ENCODE measurements at places on chromosomes 7 and 10. TPM values are rescaled to one million over a fixed set of nuclear protein-coding genes. Genes with fewer than 3 reads are reported as not detected.

The ITIH5 gene
- 28.6 TPM for total RNA-seq

DNA sequence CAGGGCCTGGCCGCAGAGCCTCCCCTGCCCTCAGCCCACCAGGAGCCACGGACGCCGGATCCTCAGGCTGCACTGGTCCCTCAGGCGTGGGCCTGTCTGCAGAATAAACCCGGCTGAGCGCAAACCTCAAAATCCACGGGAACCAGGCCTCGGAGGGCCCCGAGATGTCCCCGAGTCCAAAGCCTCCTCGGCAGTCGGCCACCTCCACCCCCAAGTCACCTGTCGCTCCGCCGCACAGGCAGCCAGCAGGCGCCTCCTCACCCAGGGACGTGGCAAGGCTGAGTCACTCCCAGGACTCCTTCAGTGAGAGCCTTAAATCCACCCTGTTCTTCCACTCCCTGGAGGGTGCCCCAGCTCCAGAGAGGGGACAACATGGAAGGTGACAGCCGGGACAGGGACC is 33.2 kb downstream of the STK32C start:
- no peak overlapping the region for H3K4me3 ChIP-seq
- no peaks in the 10 kb centered on the region for H3K36me3 ChIP-seq
- H3K4me1 ChIP-seq, result peaks cover 9% of the 10 kb centered on the region
- no peak overlapping the region for H3K27ac ChIP-seq
- H3K27me3 ChIP-seq, result peaks cover 4% of the 10 kb centered on the region
- no peak for DNase-seq

DNA sequence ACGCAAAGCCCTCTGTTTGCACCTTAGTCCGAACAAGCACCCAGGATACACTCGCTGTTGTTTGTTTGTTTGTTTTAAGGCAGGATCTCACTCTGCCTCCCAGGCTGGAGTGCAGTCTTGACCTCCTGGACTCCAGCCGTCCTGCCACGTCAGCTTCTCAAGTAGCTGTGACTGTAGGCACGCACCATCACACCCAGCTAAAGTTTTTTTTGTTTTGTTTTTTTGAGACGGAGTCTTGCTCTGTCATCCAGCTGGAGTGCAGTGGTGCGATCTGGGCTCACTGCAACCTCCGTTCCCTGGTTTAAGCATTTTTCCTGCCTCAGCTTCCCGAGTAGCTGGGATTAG is 76.8 kb downstream of the CTBP2 start:
- peaks cover 22% of the 10 kb centered on the region for H3K36me3 ChIP-seq
- no peaks in the 10 kb centered on the region for H3K27me3 ChIP-seq
- no peak overlapping the region for H3K4me3 ChIP-seq
- DNase-seq, result no peak

- peaks cover 4% of the 10 kb centered on the region for H3K36me3 ChIP-seq
- H3K27me3 ChIP-seq, result no peaks in the 10 kb centered on the region
- no peaks in the 10 kb centered on the region for H3K4me1 ChIP-seq
- H3K4me3 ChIP-seq, result no peak overlapping the region
These were observed 382.4 kb downstream of the PLXNA4 start for GRCh38 chr7:132193898-132194297.

The KAZALD1 gene
- 8.4 TPM for total RNA-seq

- H3K27ac ChIP-seq, result no peak overlapping the region
- H3K4me1 ChIP-seq, result peaks cover 8% of the 10 kb centered on the region
- DNase-seq, result no peak
- H3K27me3 ChIP-seq, result peaks cover 100% of the 10 kb centered on the region
These were observed 5.1 kb downstream of the ELFN1 start for GRCh38 chr7:1675036-1675671.

- H3K27ac ChIP-seq, result no peak overlapping the region
- no peaks in the 10 kb centered on the region for H3K36me3 ChIP-seq
- DNase-seq, result no peak
- no peaks in the 10 kb centered on the region for H3K27me3 ChIP-seq
- H3K4me3 ChIP-seq, result no peak overlapping the region
These were observed 546.0 kb upstream of the FZD8 start for GRCh38 chr10:36188080-36188453.

The GIMAP7 gene
- 13.0 TPM for total RNA-seq

DNA sequence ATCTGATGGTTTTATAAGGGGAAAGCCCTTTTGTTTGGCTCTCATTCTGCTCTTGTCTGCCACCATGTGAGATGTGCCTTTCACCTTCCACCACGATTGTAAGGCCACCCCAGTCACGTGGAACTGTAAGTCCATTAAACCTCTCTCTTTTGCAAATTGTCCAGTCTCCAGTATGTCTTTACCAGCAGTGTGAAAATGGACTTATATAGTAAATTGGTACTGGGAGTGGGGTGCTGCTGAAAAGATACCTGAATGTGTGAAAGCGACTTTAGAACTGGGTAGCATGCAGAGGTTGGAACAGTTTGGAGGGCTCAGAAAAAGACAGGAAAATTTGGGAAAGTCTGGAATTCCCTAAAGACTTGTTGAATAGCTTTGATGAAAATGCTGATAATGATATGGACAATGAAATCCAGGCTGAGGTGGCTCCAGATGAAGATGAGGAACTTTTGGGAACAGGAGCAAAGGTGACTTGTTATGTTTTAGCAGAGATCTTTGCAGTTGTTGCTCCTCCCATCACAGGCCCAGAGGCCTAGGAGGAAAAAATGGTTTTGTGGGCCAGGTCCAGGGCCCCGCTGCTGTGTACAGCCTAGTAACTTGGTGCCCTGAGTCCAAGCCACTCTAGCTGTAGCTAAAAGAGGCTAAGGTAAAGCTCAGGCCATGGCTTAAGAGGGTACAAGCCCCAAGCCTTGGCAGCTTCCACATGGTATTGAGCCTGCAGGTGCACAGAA is 275.7 kb upstream of the NPSR1 start:
- no peaks in the 10 kb centered on the region for H3K27me3 ChIP-seq
- H3K27ac ChIP-seq, result no peak overlapping the region
- H3K4me1 ChIP-seq, result no peaks in the 10 kb centered on the region
- no peak overlapping the region for H3K4me3 ChIP-seq
- no peak for DNase-seq

DNA sequence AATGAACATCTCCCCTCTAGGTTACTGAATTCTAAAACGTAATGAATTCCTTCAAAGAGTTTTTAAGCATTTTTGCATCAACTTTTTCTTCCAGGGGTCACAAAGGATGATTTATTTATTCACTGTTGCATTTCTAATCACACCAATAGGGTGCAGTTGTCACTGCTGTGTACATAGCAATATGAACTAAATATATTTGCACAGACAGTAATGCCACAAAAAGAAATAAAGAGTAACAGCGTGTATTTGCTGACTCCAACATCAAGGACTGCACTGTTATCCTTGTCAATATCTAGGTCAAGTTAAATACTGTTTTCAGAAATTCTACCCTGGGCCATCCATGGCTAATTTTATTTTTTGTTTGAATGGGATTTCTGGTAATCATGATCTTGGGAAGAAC is 138.0 kb downstream of the FRMD4A start:
- no peak overlapping the region for H3K4me3 ChIP-seq
- no peak for DNase-seq
- H3K27me3 ChIP-seq, result peaks cover 5% of the 10 kb centered on the region
- H3K36me3 ChIP-seq, result no peaks in the 10 kb centered on the region
- H3K27ac ChIP-seq, result no peak overlapping the region

- DNase-seq, result no peak
- no peaks in the 10 kb centered on the region for H3K27me3 ChIP-seq
- H3K4me1 ChIP-seq, result no peaks in the 10 kb centered on the region
- H3K36me3 ChIP-seq, result no peaks in the 10 kb centered on the region
- H3K27ac ChIP-seq, result no peak overlapping the region
These were observed 285.5 kb downstream of the TCF7L2 start for GRCh38 chr10:113235508-113235907.

- no peak overlapping the region for H3K4me3 ChIP-seq
- no peaks in the 10 kb centered on the region for H3K27me3 ChIP-seq
- DNase-seq, result no peak
These were observed 82.0 kb downstream of the DOCK4 start for GRCh38 chr7:112124061-112124766.

The GIMAP8 gene
- total RNA-seq, result 5.1 TPM

GRCh38 chr10:35486297-35486990 is 118.7 kb upstream of the GJD4 start:
- no peaks in the 10 kb centered on the region for H3K27me3 ChIP-seq
- no peak for DNase-seq
- peaks cover 5% of the 10 kb centered on the region for H3K4me1 ChIP-seq
- no peak overlapping the region for H3K27ac ChIP-seq
- no peaks in the 10 kb centered on the region for H3K36me3 ChIP-seq
- no peak overlapping the region for H3K4me3 ChIP-seq

- DNase-seq, result peak; percentile 80
- H3K27ac ChIP-seq, result no peak overlapping the region
- no peaks in the 10 kb centered on the region for H3K36me3 ChIP-seq
- peaks cover 6% of the 10 kb centered on the region for H3K27me3 ChIP-seq
These were observed 3.4 kb downstream of the IGFBP3 start for GRCh38 chr7:45917658-45918057.
